ENCODE measurements at places on chromosomes 3 and 15. TPM values are rescaled to one million over a fixed set of nuclear protein-coding genes. Genes with fewer than 3 reads are reported as not detected.

Gene LDHAL6B
- not detected for total RNA-seq

Gene MST1
- total RNA-seq: 21.1 TPM

Gene TLNRD1
- total RNA-seq: 12.7 TPM

Gene UPK1B
- total RNA-seq: 0.60 TPM

Gene EOGT
- total RNA-seq: 35.5 TPM

Gene ZBED2
- 0.60 TPM for total RNA-seq

GRCh38 chr3:66153481-66154443 is 67.0 kb upstream of the SLC25A26 start:
- DNase-seq: peak; percentile 16

GRCh38 chr15:66006986-66007385 is 137.7 kb downstream of the RAB11A start:
- DNase-seq: no peak

DNA sequence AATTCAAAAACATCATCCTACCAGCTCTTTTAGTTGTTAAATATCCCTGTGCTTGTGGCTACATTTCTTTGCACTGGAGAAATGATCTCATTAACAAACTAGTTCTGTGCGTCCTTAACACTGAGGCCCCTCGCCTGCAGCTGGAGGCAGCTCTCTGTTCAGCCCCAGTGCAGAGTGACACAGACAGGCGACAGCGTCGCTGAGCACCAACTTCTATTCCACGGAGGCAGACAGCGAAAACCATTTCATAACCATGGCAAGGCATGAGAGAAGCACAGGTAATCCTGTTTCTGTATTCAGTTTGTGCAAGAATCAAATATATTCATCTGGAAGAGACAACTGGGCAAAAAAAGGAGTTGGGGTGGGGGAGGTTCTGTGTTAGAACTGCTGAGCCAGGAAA is 530.7 kb downstream of the ZIC1 start:
- DNase-seq: no peak

DNA sequence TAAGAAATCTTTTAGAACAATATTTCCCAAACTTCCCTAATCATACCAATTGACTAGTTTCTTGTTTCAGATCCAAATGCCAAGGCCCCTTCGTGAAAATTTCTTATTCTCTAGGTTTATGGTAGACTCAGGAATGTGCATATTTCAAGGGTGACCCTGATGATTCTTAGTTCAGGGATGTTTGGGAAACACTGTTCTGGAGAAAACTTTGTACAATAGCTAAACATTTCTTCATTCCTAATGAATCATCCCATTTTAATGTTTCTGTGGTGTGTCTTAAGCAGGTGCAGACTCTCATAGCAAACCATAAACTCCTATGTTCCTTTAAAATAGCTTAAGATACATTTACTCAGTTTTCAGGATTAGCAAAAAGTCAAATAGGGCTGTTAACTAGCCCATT is 314.5 kb downstream of the TIGIT start:
- no peak for DNase-seq

GRCh38 chr15:99086327-99086667 is 18.6 kb upstream of the SYNM start:
- no peak for DNase-seq
